SK-N-SH (cell line): ENCODE measurements at places on chromosomes 5 and 9. TPM values are rescaled to one million over a fixed set of nuclear protein-coding genes. Genes with fewer than 3 reads are reported as not detected.

Gene SAXO1
- polyA plus RNA-seq = 0.03 TPM in 1 of 2 replicates, not detected in the other

DNA sequence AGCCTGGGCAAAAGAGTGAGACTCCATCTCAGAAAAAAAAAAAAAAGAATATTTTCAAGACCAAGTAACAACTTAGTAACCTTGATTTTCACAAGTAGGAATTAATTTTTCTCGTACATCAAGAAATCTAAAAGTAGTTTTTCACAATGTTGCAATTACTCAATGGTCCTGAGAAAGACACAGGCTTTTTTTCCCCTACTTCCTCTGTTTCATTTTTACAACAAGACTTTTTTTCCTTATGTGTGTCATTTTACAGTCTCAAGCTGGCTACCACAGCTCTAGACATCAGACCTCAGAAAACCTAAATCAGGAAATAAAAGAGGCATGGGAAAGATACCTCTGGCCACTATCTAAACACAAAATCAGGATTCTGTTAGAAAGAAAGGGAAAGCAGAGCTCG, 45.9 kb downstream of the WDR36 start:
- no peak for DNase-seq

Gene C9orf153
- polyA plus RNA-seq = 0.03 TPM in 1 of 2 replicates, not detected in the other

Gene SURF6
- polyA plus RNA-seq = 42.1 and 44.5 TPM in 2 replicates

- DNase-seq = peak; percentile 60
Measured at GRCh38 chr5:33891788-33892619, at the start of gene ADAMTS12. Gene ADAMTS12, minus strand, starts transcription at chr5:33891990. Its CDS starts 134 bp downstream, at chr5:33891856.

Gene PCDHGA6
- 1.4 TPM in 2 replicates for polyA plus RNA-seq

Gene IL13
- polyA plus RNA-seq = 0.05 and 0.08 TPM in 2 replicates

Gene LPCAT1
- polyA plus RNA-seq = 32.5 and 42.3 TPM in 2 replicates

Gene CDC14B
- polyA plus RNA-seq = 10.1 and 10.5 TPM in 2 replicates

DNA sequence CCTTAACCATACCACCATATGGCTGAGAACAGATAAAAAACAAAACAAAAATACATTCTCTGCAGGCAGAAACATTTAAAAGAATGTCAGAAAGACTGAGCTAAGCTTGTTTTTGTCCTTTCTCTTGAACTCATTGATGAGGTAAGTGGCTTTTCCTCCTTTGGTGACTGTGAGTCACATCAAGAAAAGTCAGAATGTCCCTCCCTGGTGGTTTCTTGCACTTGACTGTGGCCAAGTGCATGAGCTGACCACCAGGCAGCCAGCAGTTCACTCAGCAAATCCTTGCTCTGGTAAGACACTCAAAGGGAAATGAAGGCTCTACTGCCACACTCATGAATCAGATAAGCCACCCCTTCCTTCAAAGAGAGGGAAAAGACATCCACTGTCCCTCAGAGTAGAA, 970.9 kb downstream of the TAF11L14 start:
- DNase-seq = no peak

Gene PCDHB2
- polyA plus RNA-seq = 1.6 and 1.8 TPM in 2 replicates

DNA sequence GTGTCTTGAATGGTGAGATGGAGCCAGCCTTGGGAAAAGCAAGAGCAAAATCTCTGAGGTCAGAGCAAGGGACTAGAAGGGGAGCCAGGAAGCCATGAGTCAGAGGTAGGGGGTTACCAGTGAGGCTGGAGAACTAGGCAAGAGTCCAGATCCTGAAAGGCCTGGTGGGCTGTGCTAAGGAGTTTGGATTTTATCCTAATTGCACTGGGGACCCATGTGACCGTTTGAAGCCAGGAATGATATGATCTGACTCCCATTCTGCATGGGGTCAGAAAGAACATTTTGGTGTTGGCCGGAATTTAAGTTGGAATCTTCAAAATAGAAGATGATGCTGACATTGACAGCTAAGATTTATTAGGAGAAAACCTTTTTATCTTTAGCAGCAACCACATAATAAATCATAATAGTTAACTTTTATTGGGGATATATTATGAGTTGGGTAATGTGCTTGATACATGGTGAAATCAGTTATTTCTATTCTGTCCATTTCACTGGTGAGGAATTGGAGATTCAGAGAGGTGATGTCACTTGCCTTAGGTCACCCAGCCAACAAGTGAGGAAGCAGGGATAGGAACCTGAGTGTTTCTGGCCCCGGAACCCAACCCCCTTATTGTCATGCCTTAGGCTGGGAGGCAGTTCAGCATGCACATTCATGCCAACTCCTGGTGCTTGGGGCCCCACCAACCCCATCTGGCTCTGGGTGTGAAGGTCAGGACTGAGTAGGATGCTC, 61.5 kb upstream of the RARS1 start:
- no peak for DNase-seq

DNA sequence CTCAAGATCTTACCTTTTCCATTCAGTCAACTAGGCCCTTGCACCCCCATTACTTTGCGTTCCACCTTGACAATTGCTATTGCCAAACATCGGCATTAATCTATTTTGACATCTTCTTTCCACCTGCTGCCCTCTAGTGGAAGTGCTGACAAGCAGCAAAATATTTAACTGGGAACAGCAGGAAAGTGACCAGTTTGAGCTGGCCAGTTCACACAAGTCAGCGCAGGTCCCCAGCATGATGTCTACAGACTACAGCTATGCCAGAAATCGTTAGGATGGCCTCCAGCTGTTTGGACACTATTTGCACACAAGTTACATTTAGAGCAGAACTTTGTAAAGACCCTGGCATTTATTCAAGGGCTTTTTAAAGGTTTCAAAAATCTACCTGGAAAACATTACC, 160.1 kb downstream of the GHR start:
- DNase-seq = peak; percentile 37

- no peak for DNase-seq
Measured at GRCh38 chr9:35257986-35258659, 96.3 kb downstream of the UNC13B start.

DNA sequence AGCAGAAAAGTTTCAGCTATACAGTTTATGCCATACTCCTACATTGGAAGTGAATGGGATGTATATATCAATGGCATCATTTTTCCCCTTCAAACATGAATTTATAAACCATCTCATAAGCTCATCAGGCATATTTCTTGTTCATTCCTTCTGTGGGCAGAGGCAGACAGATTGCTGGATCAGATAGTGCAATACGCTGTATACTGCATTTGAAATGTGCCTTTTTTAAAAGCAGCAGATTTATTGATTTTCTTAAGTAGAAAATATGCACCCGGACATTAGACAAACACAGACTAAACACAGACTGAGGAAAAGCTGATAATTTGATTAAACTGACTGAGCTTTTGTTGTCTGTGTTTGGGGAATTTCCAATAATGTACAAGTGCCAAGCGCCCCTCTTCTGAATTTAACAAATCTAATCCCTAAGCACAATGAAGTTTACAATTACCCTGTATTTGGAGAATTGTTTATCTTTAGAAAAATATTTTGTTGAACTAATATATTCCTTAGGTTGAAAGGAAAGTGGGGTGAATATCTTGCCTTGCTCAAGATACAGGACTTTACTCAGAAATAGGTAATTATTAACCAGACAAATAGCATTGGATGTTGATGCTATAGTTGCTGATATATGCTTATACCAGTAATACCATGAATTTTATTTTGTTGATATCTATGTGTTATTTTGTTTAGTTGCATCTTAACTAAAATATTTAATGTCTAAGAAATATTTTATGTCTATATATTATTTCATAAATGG, 566.6 kb upstream of the MEF2C start:
- no peak for DNase-seq

Gene PRR16
- 26.7 and 35.9 TPM in 2 replicates for polyA plus RNA-seq

Gene FAM221B
- not detected in 2 replicates for polyA plus RNA-seq

GRCh38 chr5:10642367-10642766, 78.5 kb downstream of the ANKRD33B start:
- DNase-seq = no peak

- DNase-seq = peak; percentile 24
Measured at GRCh38 chr9:13351778-13352386, 72.4 kb upstream of the MPDZ start.

DNA sequence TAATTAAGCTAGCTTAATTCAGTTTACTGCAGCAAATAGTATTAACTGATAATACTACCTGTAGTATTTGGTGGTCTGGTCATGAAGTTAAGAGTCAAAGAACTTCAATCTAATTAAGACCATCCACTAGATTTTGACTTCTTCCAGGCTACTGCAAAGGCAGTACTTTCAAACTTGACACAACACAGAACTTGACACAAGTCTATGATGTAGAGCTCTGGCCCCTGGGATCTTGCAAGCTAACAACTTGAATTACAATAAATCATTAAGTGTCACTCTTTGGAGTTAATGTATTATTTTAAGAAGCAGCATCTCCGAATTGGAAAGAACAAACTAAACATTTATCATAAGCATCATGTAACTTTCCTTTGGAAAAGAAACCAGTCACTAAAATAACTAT, 40.9 kb downstream of the UIMC1 start:
- DNase-seq = no peak
